ENCODE measurements at places on chromosomes 1 and 21. TPM values are rescaled to one million over a fixed set of nuclear protein-coding genes. Genes with fewer than 3 reads are reported as not detected.

DNA sequence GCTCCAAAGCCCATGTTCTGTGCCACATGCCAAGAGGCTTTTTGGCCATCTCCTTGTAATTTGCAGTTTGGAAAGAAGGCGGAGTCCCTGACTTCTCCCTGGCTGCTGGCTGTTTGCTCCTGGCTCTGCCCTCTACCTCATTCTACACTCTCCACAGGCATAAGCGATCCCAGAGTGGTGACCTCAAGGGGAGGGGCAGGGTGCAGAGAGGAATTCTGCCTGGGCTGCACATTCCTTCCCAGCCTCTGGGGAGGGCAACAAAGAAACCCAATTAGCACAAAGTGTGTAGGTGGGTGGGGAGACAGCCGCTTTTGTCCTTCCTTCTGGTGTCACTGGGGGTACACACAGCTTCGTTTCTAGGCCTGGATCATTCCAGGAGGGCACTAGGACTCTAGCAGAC is 95.3 kb downstream of the HIVEP3 start:
- H3K4me1 ChIP-seq: peaks cover 12% of the 10 kb centered on the region
- DNase-seq: peak; percentile 60
- H3K27me3 ChIP-seq: no peaks in the 10 kb centered on the region
- H3K36me3 ChIP-seq: no peaks in the 10 kb centered on the region

- H3K27ac ChIP-seq: no peak overlapping the region
- H3K27me3 ChIP-seq: peaks cover 59% of the 10 kb centered on the region
These were observed 87.5 kb upstream of the RHOU start for GRCh38 chr1:228647523-228648444.

DNA sequence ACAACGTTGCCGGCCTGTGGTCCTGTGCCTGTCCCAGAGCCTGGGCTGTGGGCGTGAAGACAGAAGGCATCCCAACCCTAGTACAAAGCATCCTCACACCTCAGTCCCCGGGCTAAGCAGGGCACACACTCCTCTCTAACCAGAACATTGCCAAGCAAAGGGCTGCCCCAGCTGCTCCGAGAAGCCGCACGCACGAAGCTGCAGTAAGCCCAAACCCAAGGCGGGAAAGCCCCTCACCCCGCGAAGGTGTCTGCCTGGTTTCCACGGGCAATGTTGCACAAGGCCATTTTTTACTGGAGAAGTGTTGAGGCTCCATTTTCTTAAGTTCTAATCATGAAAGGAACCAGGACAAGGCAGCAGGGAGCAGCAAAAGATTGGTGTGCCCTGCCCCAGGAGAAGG is 519.0 kb downstream of the NPHP4 start:
- H3K4me3 ChIP-seq: no peak overlapping the region
- H3K27ac ChIP-seq: no peak overlapping the region
- H3K27me3 ChIP-seq: peaks cover 20% of the 10 kb centered on the region
- H3K4me1 ChIP-seq: no peaks in the 10 kb centered on the region
- DNase-seq: no peak
- no peaks in the 10 kb centered on the region for H3K36me3 ChIP-seq

DNA sequence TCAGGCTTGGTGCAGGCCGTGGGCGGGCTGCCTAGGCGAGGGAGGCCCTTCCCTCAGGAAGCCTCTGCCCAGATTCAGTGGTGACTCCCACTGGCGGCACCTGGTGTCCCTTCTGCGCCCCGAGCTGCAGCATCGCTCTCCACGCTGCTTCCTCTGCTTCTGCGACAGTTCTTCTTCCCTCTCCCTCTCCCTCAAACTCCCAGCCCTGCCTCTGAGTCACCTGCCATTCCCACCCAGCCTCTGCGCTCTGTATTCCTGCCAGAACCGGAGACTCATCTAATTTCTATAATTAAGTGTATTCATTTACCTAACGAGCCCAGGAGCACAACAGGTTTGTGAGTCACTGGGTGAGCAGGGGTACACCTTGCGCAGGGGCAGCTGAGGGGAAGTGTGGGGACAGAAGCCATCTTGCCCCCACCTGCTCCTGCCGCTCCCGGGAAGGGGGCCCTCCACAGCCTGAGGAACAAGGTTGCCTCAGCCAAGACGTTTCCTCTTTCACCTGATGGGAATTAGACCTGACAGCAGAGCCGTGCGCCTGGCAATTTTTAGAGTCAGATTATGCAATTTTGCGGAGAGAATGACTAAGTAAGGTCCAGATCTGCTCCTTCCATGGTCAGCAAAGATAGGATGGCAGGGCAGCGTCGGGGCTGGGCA is 19.4 kb downstream of the KCNC4 start:
- no peak overlapping the region for H3K27ac ChIP-seq
- H3K4me1 ChIP-seq: no peaks in the 10 kb centered on the region
- no peaks in the 10 kb centered on the region for H3K27me3 ChIP-seq
- DNase-seq: no peak

DNA sequence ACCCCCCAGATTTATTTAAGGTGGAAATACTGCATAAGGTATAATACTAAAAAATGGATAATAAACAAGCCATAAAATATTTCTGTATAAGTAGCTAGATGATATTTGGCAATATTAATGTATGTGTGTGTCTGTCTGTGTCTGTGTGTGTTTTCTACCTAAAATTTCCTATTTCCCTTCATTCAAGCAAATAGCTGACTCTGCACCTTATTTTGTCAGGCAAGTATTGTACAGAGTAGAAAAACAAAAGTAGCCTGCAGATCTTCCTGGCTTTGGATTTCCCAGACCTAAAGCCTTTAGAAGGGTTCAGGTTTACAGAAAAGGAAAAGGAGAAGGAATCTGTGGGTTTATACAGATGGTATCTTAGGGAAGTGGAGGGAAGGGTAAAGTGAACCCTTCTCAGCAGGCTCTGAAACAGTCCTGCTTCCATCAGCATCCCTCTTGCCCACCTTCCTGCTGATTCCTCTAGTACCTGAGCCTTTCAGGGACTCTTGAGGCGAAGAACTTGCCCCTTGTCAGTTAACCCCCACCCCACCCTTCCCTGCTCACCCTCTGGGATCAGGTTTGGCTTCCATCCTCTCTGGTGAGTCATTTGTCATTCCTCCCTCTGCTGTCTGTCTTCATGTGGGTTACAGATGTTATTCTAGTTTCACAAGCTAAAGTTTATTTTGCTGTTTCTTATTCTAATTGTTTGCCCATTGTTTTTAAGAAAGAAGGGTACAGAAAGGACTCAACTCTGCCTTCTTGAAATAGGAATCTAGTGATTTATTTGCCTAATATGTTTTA is 21.7 kb upstream of the RGS16 start:
- H3K36me3 ChIP-seq: no peaks in the 10 kb centered on the region
- no peak for DNase-seq
- H3K4me1 ChIP-seq: peaks cover 14% of the 10 kb centered on the region
- no peak overlapping the region for H3K27ac ChIP-seq
- no peak overlapping the region for H3K4me3 ChIP-seq

DNA sequence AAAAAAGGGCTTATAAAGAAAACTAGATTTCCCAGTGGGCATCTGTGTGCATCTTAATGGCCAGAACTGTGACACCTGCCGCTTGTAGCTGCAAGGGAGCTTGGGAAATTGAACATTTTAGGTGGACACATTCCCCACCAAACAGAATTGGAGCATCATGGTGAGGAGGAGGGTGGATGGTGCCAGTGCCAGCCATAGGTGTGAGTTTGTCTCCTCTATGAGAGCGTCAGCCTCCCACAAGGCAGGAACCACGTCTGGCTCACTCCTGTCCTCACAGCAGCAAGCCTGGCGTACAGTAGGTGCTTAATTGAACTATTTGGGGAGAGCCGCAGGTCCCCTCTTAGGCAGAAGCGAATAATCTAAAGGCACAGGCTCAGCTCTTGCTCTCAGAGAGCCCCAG is 124.5 kb upstream of the TMEM51 start:
- no peak overlapping the region for H3K27ac ChIP-seq
- no peak overlapping the region for H3K4me3 ChIP-seq
- peaks cover 11% of the 10 kb centered on the region for H3K4me1 ChIP-seq
- no peak for DNase-seq
- no peaks in the 10 kb centered on the region for H3K27me3 ChIP-seq

- peaks cover 9% of the 10 kb centered on the region for H3K36me3 ChIP-seq
- H3K4me3 ChIP-seq: no peak overlapping the region
- H3K4me1 ChIP-seq: peaks cover 4% of the 10 kb centered on the region
- no peak overlapping the region for H3K27ac ChIP-seq
These were observed 279.8 kb downstream of the PBX1 start for GRCh38 chr1:164838786-164839185.

GRCh38 chr1:174841747-174842146 is 158.0 kb upstream of the CACYBP start:
- no peak for DNase-seq
- no peaks in the 10 kb centered on the region for H3K27me3 ChIP-seq
- H3K4me3 ChIP-seq: no peak overlapping the region
- no peaks in the 10 kb centered on the region for H3K36me3 ChIP-seq
- no peaks in the 10 kb centered on the region for H3K4me1 ChIP-seq

DNA sequence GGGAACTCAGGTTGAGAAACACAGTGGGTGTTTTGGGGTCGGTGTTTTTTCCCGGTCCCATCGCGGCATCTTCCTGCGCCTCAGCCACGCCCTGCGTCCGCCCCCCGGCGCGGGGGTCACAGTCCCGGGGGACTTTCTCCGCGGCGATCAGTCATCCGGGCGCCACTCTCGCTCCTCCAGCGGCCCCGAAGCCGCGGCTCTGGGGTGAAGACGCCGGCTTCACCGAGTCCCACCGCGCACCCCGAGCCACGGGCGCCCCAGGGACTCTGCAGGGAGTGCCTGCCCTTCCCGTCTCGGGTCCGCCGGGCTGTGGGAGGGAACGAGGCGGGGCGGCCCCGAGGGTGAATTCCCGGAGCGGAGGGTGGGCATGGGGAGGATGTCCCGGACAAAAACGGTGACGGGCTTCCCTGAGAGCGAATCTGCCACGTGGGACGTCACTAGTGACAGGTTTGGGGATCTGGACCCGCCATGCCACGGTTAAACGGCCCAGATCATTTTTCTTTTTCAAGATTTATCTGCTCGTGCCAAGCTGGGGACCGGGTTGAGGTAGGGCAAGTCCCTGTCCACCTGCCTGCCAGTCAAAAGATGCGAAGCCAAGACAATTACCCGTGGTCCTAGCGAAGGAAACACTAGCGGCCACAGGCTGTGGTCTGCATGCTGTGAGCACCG is 717 bp upstream of the BATF3 start:
- H3K36me3 ChIP-seq: no peaks in the 10 kb centered on the region
- H3K27me3 ChIP-seq: no peaks in the 10 kb centered on the region
- peak overlapping the region; percentile 71 for H3K4me3 ChIP-seq

DNA sequence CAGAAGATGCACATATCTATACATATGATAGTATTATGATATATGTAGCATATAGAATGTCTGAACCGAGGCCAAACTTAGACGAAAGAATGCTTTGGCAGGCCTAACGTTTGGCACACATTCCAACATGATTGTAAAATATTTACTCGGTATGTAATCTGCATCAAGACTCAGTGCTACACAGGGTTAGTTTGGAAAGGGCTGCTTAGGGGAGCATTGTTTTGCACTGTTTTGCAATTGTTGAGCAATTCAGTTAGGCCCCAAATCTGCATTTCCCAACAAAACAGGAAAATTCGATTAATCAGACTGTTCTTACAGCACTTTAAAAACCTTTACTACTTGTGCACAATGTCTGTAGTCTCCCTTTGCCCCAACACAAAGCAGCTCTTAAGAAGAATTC is 216.0 kb upstream of the NEGR1 start:
- H3K27ac ChIP-seq: no peak overlapping the region
- DNase-seq: no peak
- no peaks in the 10 kb centered on the region for H3K36me3 ChIP-seq
- no peaks in the 10 kb centered on the region for H3K4me1 ChIP-seq
- H3K4me3 ChIP-seq: no peak overlapping the region

- no peaks in the 10 kb centered on the region for H3K4me1 ChIP-seq
- no peaks in the 10 kb centered on the region for H3K27me3 ChIP-seq
- H3K27ac ChIP-seq: no peak overlapping the region
- no peak for DNase-seq
These were observed 26.0 kb downstream of the RGS1 start for GRCh38 chr1:192601567-192601966.

GRCh38 chr1:17167041-17167785 is 37.7 kb upstream of the PADI1 start:
- no peaks in the 10 kb centered on the region for H3K36me3 ChIP-seq
- no peaks in the 10 kb centered on the region for H3K4me1 ChIP-seq
- peaks cover 4% of the 10 kb centered on the region for H3K27me3 ChIP-seq

GRCh38 chr1:156387870-156388173 is 18.8 kb downstream of the RHBG start:
- DNase-seq: no peak
- peaks cover 63% of the 10 kb centered on the region for H3K27me3 ChIP-seq
- no peak overlapping the region for H3K4me3 ChIP-seq
- no peaks in the 10 kb centered on the region for H3K36me3 ChIP-seq

DNA sequence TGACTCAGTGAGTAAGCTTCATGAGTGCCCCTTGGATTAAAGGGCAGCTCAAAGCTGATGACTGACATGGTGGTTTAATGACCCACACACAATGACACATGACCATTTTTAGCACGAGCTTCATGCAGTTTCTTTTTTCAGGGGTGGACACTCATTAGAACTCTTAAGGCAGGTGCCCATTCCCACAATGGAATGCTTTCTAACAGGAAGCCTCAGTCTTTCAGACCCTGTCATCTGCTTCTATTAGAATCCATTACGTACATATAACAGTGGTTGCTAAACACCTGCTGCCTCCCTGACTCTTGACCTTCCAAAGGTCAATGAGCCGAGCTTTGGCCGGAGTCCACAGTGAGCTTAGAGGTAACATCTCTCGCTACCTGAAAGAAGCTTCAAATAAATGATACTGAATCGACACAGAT is 27.4 kb downstream of the AKNAD1 start:
- no peak for DNase-seq
- H3K27ac ChIP-seq: peak overlapping the region; percentile 83
- no peaks in the 10 kb centered on the region for H3K27me3 ChIP-seq
- no peaks in the 10 kb centered on the region for H3K36me3 ChIP-seq
- H3K4me3 ChIP-seq: no peak overlapping the region

DNA sequence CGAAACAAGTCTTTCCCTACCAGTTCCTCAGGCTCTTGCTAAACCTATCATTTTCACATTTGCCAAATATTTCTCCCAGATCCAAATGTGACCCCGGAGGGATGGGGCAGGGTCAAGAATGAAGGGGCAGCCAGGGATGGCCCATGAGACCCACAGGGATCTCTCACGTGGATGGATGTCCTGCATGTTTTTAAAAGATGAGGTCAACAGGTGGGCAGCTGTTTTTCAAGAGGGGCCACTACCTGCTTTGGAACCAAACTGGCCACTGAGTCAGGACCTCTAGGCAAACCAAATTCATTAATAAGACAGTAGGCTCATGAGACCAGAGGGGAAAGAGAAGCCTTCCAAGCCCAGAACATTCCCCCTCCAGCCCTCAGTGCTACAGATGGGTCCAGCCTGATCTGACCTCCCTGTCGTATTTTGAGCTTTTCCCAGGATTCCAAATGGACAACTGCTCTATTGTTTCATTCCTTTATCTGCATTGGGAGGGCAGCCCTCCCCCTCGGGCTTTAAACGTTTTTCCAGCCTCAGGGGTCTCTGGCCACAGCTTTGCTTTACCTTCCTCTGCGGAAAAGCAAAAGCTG is 252.5 kb upstream of the IRF2BP2 start:
- no peaks in the 10 kb centered on the region for H3K36me3 ChIP-seq
- DNase-seq: no peak
- peaks cover 36% of the 10 kb centered on the region for H3K4me1 ChIP-seq

The SEMA4A gene
- total RNA-seq: 28.9 TPM

The CTSS gene
- 824 TPM for total RNA-seq

The MAST2 gene
- 25.8 TPM for total RNA-seq

All from lower lobe of right lung (tissue), 2 donors.